ENCODE measurements at places on chromosomes 13 and 19. TPM values are rescaled to one million over a fixed set of nuclear protein-coding genes. Genes with fewer than 3 reads are reported as not detected.

- DNase-seq: no peak
These were observed 27.9 kb downstream of the PPP5C start for GRCh38 chr19:46374536-46375475.

DNA sequence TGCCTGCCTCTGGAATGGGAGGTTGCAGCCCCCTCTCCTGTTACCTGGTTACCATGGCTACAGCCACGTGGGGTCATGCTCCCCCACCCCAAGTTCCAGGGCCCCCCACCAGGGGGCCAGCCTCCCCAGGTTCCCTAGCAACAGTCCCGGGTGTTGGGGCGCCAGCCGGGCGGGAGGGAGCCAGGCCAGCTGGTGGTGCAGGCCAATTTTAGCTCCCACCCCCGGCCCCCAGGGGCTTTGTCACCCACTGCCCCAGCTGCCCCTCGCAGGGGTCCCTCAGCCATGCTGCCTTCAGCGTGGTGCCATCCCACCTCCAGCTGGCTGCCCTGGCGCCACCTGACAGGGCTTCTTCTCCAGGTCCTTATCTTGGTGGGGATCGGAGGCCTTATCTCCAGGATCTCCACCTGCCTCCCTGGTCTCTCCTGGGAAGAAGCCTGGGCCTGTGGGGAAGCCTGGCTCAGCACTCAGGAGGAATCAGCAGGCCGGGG, 3.0 kb downstream of the MARK4 start:
- DNase-seq: no peak

DNA sequence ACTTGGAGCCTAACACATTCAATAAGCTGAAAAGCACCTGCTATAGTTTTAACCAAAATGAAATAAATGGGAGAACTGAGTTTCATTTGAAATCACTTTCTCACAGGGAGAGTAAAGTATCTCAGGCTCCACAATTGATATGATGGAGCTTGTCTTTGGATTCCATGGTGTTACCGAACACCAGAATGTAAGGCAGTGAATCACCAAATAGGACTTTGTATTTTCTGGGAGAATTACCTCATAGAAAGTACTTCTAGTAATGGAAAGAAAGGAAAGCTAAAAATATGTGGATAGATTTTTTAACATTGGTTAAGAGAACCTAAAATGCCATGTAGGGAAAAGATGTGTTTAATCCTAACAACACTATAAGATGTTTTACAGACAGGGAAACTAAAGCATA, 123.6 kb downstream of the NALCN start:
- no peak for DNase-seq

FBL gene
- 312 TPM for total RNA-seq

PSG6 gene
- not detected for total RNA-seq

MIR17HG gene
- 3.3 TPM for total RNA-seq

ADGRE2 gene
- total RNA-seq: 2.2 TPM

GRCh38 chr19:10005632-10006334, 4.5 kb downstream of the COL5A3 start:
- no peak for DNase-seq

DNA sequence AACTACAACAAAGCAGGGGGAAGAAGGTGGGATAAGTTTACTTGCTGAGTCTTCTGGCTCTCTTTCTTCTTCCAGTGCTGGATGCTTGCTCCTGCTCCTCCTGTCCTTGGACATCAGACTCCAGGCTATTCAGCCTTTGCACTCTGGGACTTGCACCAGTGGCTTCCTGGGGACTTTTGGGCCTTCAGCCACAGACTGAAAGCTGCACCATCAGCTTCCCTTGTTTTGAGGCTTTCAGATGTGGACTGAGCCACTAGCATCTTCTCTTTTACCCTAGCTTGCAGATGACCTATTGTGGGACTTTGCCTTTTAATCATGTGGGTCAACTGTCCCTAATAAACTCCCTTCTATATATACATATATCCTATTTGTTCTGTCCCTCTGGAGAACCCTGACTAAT, 173.0 kb upstream of the UFM1 start:
- no peak for DNase-seq

- no peak for DNase-seq
These were observed 5.6 kb upstream of the ATP8B3 start for GRCh38 chr19:1817553-1818179.

DNA sequence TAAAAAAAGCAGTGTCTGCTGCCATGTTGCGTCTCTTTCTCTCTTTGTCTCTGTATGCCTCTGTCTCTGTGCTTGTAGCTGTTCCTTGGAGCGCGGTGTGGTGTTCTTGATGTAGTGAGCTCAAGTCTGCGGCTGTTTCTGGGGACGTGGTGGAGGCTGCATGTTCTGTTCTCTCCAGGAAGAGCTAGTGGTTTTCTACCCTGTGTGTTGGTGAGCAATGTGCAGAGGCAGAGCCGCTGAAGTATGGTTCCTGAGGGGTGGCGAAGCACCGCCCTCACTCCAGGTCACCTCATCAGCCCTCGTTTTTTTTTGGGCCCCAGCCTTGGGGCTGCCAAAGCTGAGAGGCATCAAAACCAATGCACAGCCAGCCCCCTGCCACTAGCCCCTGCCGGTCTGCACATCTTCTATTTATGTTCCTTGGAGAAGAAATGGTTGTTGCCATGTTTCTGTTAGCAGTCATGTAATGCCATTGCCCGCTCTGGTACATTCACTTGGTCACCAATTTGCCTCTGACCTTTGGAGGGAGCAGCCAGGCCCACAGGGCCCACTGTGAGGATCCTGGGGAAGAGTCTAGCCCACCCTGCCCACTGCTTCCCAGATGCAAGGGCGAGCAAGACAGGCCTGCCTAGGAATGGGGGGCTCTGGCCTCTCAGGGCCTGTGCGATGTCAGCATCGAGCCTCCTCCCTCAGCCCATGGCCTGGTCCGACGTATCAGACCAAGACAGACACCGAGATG, 7.2 kb downstream of the HNRNPL start:
- no peak for DNase-seq

GRCh38 chr13:21149568-21149967, 26.8 kb downstream of the SKA3 start:
- DNase-seq: no peak

- peak; percentile 64 for DNase-seq
These were observed 7.7 kb upstream of the CXCL17 start for GRCh38 chr19:42450314-42450934.

GRCh38 chr19:33727331-33727998, 69.2 kb upstream of the KCTD15 start:
- DNase-seq: no peak

DNA sequence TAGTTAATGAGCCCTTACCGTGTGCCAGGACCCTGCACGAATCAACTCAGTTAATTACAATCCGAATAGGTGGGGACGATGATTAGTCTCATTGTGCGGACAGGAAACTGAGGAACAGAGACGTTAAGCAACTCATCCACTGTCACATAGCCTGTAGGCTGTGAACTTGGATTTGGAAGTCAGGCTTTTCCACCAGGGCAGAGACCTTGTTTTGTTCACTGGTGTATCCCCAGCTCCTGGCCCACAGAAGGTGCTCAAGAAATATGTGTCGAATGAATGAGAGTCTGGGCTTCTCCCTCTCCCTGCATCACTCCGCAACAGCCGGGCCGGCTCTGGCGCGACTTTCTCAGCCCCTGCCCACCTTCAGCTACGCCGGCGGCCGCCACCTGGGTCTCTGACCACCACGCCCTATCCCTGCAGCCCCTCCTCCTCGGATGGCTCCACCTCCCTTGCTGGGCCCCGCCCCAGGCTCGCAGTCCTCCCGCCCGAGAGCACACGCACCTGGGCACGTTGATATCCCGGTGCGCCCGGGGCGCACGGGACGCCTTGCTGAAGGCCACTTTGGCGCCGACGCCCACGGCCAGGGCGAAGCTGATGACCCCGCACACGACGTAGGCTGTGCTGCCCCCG, 1.3 kb downstream of the SHISA7 start:
- DNase-seq: no peak

DNA sequence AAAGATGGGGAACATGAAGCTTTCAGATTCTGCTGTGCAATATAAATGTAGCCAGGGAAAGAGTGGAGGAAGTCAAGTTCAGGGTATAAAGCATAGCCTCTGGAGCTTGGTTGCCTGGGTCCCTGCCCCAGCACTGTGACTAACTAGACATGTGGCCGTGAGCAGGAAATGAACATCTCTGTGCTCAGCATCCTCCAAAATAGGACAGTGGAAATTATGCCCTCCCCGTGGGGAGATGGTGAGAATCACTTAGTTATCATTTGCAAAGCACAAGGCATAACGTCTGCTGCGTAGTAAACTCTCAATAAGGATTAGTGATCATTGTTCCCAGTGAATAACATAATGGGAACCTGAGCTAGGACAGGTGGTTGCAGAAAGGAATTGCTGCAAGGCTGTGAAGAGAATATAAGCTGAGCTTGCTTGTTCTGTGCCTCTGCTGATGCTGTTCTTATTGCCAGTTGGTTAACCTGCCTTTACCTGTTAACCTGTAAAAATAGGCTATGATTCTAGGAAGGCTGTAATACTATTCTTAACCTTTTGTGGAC, 441.0 kb downstream of the COG6 start:
- DNase-seq: no peak

DNA sequence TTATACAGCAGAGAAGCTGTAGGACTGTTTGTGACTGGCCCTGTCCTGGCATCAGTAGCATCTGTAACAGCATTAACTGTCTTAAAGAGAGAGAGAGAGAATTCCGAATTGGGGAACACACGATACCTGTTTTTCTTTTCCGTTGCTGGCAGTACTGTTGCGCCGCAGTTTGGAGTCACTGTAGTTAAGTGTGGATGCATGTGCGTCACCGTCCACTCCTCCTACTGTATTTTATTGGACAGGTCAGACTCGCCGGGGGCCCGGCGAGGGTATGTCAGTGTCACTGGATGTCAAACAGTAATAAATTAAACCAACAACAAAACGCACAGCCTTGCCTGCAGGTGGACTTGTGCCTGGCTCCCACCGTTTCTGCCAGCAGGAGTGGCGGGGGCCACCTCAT, 27.3 kb upstream of the LDLR start:
- no peak for DNase-seq

- DNase-seq: no peak
These were observed 38.0 kb downstream of the PHF11 start for GRCh38 chr13:49533591-49534269.

DNA sequence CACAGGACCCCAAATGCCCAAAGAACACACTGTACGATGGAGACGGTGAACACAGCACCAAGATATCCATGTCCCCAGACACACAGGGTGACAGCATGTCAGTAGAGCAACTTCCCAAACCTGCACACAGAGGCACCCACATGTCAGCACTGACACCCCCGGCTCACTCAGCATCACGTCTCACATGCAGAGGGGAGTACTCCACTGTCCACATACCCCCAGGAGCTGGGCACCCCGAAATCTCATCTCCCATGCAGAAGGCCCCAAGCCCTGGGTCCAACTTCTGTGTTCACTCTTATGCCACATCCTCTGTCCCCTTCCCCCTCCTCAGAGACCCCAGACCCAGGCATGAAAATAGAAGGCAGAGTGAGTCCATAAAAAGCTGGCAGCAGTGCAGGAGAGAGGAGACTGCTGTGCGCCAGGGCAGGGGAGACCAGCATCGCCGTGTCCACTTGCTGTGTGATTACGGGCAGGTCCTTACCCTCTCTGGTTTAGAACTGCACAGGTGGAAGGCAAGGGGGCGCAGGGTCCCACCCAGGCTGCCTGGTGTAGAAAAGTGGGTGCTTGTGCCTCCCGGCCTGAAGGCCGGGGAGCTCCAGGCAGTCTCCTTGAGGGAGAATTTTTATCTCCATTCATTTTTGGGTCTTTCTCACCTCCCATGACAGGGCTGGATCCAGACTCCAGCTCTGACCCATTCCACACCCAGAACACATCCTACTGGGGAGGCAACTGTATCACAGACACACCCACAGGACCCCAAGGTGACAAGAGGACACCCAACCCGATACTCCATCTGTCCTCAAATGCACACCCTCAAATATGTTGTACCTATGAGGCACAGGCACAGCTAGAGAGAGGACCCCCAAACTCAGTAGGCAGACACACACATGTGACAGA, 17.0 kb downstream of the ERFL start:
- DNase-seq: no peak
